ENCODE measurements at places on chromosomes 5 and 9. TPM values are rescaled to one million over a fixed set of nuclear protein-coding genes. Genes with fewer than 3 reads are reported as not detected.

GRCh38 chr5:140342287-140342686, 4.1 kb downstream of the HBEGF start:
- peak; percentile 33 for DNase-seq

DNA sequence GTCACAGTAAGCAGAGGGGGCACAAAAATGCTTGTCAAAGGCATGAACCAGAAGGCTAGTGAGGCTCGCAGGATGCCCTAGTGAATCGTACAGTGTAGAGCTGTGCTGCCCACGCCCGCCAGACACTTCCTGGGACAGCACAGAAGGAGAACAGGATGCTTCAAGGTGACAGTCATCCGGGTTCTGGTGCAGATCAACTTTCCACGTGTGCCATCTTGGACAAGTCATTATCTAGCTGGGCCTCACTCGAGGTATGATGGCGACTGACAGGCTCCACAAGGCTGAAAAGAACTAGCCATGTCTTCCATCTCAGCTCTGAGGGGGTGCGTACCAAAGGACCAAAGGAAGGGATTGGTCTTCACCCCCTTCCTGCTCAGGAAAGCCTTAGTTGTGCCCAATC, 14.0 kb downstream of the SPRY4 start:
- no peak for DNase-seq

DNA sequence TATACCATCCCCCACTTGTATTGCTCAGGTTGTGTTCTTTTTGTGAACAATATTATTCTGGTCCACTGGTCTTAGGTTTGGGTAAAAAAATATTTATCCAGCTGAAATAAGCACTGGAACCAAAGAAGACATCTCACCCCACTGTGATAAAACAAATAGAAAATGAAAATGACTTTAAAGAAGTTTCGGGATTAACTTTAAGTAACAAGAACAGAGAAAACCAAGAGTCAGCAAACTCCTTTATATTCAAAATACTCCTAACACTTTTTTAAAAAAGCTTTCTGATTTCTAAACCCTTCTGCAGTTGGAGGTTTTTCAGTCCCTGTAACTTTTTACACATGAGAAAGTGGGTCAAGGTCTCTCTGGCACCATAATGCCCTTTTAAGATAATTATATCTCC, 273.9 kb upstream of the CDH10 start:
- DNase-seq, result no peak

DNA sequence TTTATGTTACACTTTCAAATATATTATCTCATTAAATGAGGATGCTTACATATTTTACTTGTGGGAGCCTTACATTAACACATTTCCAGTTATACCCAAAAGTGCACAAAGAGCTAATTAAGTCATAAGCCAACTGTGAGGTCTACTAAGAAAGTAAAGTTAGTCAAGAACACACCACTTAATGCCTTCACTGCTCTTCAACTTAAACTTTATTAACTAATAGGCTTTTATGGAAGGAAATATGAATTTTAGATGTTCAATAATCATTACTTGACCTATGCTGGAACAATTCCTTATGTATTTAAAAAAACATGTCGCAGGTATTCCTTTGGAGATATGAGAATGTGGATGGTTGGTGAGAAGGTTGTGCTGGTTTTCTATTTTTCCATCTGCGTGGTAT, 3.4 kb downstream of the ST8SIA4 start:
- DNase-seq, result no peak

- DNase-seq, result no peak
Measured at GRCh38 chr5:128674837-128675446, 136.9 kb upstream of the FBN2 start.

DNA sequence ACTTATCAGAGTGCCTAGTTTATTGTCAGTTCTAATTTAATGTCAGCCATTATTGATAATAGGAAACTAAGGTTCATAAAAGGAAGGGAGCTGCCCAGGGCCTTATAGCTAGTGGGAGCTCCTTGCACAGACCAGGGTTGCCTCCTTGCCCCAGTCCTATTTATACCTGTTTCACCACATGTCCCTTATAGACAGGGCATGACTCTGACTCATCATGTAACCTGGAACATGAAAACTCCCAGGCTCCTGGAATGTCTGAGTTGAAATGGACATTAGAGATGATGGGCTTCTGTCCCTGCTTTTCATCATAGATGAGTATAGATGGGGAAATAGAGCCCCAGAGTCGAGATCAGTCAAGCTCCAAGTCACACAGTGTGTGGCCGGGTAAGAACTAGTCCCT, 21.1 kb downstream of the FAT2 start:
- no peak for DNase-seq

DNA sequence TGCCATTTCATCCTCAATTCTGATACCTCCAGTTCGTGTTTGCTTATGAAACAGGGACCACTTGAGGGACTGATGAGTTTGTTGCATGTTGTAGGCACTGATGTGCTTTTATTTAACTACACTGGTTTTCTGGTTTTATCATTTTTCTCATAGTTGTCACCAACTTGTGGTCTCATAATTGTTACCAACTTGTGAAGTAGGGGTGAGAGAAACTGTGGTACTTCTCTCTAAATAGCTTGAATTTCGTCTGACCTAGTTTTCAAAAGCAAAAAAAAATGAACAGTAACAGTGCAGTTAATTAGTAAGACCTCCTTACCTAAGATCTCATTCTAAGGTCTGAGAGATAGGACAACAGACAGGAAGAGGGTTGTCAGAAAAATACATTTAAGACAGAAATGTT, 78.0 kb downstream of the ANXA2R start:
- no peak for DNase-seq

Gene GOLM1
- 29.9 TPM for total RNA-seq

DNA sequence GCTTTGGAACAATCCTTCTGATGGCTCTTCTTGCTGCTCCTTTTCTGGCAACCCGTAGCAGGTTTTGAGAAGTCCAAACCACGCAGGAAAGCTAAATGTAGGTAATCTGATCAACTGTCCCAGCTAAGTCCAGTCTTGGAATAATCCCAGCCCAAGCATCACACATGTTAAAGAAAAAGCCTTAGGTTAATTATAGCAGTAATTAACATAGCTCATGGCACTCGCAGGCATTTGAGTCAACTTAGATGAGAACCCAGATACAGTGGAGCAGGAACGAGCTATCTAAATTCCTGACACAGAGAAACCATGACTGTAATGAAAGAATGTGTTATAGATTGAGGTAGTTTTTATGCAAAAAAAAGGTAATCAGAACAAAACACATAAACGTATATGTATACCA, 844.8 kb downstream of the CDH9 start:
- no peak for DNase-seq

Gene ANKRD20A1
- not detected for total RNA-seq
